ENCODE measurements at places on chromosomes 3 and 15.

DNA sequence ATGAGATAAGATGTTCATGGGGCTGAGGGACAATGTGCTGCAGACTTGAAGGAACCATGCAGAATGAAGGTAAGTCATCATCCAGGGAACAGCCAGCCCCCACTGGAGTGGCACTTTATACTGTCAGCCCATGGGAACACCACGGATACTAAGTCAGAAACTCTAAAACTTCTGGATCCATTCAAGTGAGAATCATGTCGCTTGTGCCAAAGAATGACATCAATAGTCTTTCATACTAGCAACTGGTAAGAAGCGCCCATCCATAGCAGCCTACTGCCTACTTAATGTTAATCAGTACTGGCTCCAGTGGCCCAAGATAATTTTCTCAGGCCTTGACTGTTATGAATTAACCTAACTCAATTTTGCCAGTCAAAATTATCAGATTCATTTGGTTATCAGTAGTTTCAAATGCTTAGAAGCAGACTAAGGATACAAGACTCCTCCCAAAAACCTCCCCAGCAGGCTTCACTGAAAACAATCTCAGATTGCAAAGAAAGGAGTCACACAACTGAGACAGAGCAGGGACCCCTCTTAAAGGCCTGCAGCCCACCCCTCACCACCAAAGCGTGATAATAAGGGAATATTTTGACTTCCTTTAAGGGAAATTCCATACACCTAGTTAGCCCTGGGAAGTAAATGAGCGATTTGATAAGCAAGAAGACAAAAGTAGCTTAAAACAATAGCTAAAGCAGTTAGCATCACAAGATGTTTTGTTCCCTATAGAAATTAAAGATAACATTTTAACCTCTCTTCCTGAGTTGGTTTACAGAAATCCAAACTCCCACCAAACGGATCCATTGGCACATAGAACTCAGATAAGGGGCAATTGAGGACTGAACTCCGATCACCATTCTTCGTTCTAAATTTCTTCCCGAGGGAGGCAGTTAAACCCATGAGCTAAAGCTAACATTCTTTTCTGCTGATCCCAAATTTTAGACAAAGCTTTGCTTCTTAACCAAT lies 98.8 kb downstream of the TGFBR2 start:
- DNase-seq: no peak

GRCh38 chr15:41585127-41586047 lies 26.4 kb downstream of the TYRO3 start:
- DNase-seq: peak; percentile 33

DNA sequence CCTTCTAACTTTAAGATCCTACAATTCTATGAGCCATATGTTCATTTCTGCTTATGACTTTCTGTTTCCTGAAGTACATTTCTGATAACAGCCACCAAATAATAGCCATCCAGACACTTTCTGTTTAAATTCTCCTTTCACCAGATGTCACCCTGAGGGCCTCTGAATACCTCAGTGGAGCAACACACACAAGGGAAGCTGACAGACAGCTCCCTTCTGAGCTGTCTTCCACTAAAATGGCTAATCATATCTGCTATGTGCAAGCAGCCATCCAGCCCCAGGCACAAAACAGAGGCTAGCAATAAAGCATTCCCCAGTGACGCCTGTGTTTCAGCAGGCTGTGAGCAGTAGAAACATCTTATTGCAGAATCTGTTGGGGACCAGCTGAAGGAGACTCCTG lies 666.6 kb upstream of the UBE2E2 start:
- no peak for DNase-seq

DNA sequence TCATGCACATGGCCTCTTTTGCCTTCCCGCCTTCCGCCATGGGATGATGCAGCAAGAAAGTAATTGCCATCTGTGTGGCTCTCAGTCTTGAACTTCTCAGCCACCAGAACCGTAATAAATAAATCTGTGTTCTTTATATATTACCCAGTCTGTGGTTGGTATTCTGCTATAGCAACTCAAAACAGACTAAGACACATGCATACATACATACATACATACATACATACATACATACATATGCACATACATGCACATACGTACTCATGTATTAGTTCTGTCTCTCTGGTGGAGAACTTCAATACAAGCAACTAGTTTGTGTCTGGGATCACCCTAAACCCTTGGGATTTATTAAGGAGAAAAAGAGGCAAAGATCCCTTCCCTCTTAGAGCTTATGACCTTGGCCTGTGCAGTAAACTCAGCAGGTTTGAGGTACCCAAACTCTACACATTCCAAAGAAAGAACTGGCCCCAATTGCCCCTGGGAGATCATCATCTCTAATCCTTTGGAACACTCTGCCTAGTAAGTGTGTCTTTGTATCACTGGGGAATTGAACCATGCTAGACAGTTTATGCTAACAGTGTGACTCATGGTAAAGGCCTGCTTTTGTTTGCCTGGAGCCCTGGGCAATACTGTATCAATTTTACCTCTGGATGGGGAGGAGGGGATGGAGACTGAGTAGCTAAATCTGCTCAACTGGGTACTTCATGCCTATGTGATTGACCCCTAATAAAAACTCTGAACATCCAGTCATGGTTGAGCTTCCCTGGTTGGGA lies 115.6 kb upstream of the LMCD1 start:
- no peak for DNase-seq

DNA sequence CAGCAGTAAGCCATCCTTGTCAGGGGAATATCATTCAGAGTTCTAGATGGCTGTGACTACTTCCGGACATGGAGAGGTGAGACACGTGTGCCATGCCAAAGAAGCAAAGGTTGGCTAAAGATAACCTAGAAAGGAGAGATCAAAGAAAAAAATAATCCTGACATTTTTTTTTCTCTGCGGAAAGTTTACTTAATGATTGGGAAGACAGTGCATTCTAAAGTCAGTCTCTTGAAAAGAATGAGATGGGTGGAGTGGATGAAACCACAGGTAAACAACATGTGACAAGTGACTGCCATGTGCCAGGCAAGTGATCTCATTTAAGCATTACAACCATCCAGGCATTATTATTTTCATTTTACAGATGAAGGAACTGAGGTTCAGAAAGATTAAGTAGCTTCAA lies 436.6 kb downstream of the SOX2 start:
- DNase-seq: no peak
